AG08395 (cell line): ENCODE measurements at places on chromosomes 4 and X.
A peak's percentile ranks its signal among the peaks of the same experiment; 100 is the strongest.

DNA sequence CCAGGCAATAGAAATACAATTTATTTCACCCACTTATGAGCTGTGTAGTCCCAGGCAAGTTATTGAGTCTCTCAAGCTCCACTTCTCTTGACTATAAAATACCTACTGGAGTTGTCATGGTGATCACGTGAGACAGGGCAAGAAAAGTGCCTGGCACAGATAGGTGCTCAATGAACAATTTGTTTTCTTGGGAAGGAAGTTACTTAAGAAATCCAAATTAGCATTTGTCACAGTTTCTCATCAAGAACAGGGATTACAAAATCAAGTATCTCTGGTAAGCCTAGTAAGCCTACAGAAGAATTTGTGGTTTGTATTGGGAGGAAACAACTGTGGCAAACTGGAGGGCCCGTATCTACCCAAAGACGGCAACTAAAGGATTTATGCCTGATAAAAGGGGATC is 37.5 kb upstream of the RASGEF1B start:
- no peak for DNase-seq

DNA sequence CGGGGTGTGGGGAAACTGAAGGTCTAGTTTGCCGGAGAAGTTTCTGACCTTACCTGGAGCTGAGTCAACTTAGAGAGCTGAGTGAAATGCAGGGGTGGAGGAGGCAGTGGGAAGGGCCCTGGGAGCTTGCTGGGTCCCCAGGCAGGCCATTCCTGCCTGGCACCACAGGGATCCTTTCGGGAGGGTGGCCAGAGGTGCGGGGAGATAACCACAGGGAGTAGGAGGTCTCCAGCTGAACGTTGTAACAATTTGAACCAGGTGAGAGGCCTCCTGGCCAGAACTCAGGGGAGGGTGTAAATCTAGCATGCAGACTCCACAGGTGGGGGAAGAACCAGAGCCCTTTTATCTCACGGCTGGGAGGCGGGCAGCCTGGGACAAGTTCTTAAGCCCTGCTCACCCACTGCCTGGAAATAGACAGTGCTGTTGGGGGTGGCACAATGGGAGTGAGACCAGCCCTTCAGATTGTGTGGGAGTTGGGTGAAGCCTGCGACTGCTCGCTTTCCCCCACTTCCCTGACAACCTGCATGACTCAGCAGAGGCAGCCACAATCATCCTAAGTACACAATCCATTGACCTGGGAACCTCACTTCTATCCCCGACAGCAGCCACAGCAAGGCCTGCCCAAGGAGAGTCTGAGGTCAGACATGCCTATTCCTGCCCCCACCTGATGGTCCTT is 247.4 kb downstream of the ADGRA3 start:
- DNase-seq = no peak

DNA sequence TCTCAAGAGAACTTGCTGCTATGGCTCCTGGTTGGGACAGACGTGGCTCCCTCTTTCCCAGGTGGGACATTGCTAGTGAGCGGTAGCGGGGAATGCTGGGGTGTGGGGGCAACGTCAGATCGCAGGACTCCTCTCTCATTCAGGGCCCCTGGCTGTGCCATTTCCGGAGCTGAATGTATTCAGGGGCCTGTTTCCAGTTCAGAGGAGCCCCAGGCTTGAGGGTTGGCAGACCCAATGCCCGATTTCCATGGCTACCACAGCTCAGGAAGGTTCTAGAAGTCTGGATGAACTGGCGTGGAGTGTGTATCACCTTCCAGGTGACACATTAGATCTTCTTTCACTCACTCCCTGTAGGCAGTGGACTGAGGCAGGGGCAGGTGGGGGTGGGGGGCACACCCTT is 26.2 kb upstream of the CRMP1 start:
- no peak for DNase-seq

GRCh38 chrX:20965270-20966044 is 408.8 kb upstream of the CNKSR2 start:
- peak; percentile 10 for DNase-seq

GRCh38 chr4:90186229-90186628 is 59.0 kb downstream of the CCSER1 start:
- no peak for DNase-seq

GRCh38 chr4:52852041-52852440 is 10.1 kb upstream of the RASL11B start:
- peak; percentile 40 for DNase-seq

- no peak for DNase-seq
Measured at GRCh38 chr4:184281231-184282139, 63.8 kb upstream of the ENPP6 start.

DNA sequence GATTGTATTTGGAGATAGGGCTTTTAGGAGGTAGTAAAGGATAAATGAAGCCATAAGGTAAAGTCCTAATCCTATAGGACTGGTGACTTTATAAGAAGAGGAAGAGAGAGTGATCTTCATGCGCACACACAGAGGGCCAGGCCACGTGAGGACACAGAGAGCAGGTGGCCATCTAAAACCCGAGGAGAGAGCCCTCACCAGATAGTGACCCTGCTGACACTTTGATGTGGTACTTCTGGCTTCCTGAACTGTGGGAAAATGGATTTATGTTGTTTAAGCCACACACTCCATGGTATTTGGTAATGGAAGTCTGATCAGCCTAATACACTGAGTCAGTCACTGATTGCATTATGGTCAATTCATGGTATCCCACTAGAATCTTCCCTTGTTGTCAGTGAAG is 164.9 kb upstream of the TAPT1 start:
- DNase-seq = no peak

DNA sequence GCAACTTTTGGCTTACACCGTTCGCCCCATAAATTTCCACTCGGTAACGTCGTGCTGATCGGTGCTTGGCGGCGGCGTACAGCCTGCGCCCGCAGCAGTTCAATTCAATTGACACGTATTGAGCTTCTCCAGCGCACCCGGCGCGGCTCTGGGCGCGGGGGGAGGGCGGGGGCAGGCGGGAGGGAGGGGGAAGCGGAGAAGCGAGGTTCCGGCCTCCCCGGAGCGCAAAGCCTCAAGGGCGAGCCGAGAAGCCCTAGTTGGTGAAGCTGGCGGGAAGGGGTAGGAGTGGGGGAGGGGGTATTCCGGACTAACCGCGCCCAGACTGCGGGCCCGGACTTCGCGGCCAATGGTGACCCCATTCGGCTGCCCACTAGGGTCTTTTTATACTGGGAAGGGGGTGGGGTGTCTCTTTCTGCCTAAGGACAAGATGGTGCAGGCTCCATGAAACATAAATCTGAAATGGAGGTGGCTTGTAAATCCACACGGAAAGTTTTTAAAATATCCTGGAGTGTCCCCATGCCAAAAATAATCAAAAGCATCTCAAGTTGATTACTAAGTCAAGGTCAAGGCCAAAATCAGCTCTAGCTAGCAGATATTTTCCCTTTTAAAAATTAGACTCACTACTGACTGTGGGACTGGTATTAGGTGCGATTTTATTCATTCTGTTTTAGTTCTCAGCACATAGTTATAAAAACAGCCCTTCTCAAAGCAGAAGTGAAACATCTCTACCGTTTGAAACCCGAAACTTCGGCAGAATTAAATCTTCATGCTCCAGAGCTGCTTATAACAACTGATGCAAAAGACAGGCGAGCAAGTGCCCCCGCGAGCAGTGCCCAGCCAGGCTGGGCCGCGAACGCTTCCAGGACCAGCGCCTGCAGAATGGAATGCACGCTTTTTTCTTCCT is 1.5 kb upstream of the BCOR start:
- DNase-seq = no peak

DNA sequence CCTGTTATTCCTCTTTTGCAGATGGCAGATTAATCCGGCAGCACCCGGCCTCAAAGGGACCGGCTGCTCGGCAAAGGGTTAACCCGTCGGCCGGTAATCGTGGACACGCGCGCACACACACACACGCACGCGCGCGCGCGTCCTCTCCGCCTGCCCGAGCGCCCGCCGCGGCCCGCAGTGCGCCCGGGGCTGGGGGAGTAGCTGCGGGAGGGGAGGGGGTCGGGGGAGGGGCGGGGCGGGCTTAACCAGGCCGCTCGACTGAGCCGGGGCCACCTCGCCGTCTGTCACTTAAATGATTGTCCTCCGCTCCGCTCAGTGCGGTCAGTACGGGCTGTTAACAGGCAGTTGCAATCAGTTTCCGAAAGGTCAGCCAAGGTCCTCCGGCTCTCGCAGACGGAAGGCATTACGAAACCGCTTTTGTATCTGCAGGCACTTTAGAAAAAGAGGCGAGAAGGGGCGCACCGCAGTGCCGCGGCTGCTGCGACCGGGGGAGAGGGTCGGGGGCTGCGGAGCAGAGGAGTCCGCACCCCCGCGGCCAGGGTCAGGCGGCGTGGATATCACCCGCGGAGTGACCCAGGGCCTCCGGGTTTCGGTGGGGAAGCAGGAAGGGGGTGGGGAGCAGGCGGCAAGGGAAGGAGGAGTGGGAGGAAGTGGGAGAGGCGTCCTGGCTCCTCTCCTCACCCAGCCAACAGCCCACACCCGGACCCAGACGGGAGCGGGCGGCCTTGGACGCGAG is 57.3 kb upstream of the BCOR start:
- DNase-seq = peak; percentile 56
